ENCODE measurements at places on chromosomes 6 and 20. TPM values are rescaled to one million over a fixed set of nuclear protein-coding genes. Genes with fewer than 3 reads are reported as not detected.

RUNX2 gene
- 3.7 TPM for total RNA-seq

SOD2 gene
- total RNA-seq: 352 TPM

CYP21A2 gene
- total RNA-seq: 1.1 TPM

EFCAB8 gene
- 0.30 TPM for total RNA-seq

ZBTB46 gene
- total RNA-seq: 9.9 TPM

CSE1L gene
- total RNA-seq: 39.0 TPM

E2F3 gene
- total RNA-seq: 9.8 TPM
